Mesenteric fat pad (tissue), 1 donor: ENCODE measurements at places on chromosomes 16 and 17. TPM values are rescaled to one million over a fixed set of nuclear protein-coding genes. Genes with fewer than 3 reads are reported as not detected.

CHST6 gene
- total RNA-seq = 0.16 TPM

CCL4L2 gene
- 1.2 TPM for total RNA-seq

CES4A gene
- 12.5 TPM for total RNA-seq

MYH4 gene
- total RNA-seq = not detected

CPNE7 gene
- 1.3 TPM for total RNA-seq

KRTAP4-3 gene
- not detected for total RNA-seq

P3H4 gene
- total RNA-seq = 5.6 TPM

TP53TG3C gene
- total RNA-seq = not detected

CTRL gene
- 1.3 TPM for total RNA-seq

PRR35 gene
- total RNA-seq = not detected

PYY gene
- not detected for total RNA-seq

KRT40 gene
- total RNA-seq = not detected

RRAD gene
- 3.4 TPM for total RNA-seq

USP31 gene
- 15.4 TPM for total RNA-seq

SLC5A11 gene
- total RNA-seq = 0.16 TPM

PSMC3IP gene
- total RNA-seq = 2.2 TPM

GPR179 gene
- not detected for total RNA-seq

RNFT1 gene
- total RNA-seq = 30.7 TPM

KRT31 gene
- total RNA-seq = not detected
